Omental fat pad (tissue), 4 donors: ENCODE measurements at places on chromosomes 1 and 21.

DNA sequence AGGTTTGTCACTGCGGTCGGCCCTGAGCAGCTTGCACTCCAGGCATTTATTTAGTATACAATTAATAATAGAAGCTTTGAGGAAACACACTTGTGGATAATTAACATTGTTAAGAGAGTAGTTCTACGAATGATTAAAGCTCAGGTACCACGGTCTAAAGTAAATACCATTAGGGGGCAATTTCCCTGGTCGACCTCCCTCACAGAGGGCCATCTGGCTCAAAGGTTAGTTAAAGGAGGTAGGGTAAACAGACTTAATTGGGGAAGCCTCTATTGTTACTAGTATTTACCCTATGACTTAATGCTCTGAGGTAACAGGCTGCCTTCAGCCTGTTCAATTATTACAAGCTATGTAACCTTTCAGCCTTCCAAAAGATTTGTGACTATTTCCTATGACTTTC, 122.3 kb upstream of the SLC44A3 start:
- DNase-seq: no peak

GRCh38 chr1:233151861-233152260, 143.7 kb downstream of the PCNX2 start:
- no peak for DNase-seq

DNA sequence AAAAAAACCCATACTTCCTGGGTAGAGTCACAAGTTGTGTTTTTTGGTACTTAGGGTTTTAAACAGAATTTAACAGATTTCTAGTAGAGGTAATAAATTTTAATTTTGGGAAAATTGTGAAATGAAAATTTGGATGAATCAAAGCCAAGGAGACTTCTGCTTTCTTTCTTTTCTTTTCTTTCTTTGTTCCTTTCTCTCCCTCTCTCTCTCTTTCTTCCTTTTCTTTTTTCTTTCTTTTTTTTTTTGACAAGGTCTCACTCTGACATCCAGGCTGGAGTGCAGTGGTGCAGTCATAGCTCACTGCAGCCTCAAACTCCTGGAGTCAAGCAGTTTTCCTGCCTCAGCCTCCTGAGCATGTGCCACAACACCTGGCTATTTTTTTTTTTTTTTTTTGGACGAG, 46.9 kb upstream of the NEXN start:
- DNase-seq: no peak

GRCh38 chr21:41576013-41576615, 68.2 kb upstream of the TMPRSS2 start:
- no peak for DNase-seq

GRCh38 chr1:11536573-11537379, 57.8 kb downstream of the DISP3 start:
- DNase-seq: no peak
